ENCODE measurements at places on chromosomes 2 and 18.

DNA sequence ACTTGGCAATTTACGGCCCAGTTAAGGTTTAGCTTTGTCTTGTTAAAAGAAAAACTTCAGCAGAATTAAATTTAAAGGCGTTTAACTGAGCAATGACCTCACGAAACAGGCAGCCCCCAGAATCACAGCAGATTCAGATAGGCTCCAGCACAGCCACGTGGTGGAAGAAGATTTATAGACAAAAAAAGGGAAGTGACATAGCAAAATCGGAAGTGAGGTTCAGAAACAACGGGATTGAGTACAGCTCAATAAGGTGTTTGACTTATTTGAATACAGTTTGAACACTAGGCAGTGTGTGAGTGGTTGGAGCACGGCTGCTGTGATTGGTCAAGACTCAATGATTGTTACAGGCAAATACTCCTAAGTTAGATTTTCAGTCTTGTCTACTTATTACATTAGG, 79.8 kb downstream of the MOGAT1 start:
- DNase-seq = no peak
- no peak overlapping the region for H3K4me3 ChIP-seq
- no peaks in the 10 kb centered on the region for H3K27me3 ChIP-seq
- no peaks in the 10 kb centered on the region for H3K36me3 ChIP-seq
- no peaks in the 10 kb centered on the region for H3K4me1 ChIP-seq
- H3K27ac ChIP-seq = no peak overlapping the region

- no peak for DNase-seq
- no peak overlapping the region for H3K4me3 ChIP-seq
- no peaks in the 10 kb centered on the region for H3K36me3 ChIP-seq
- H3K27me3 ChIP-seq = no peaks in the 10 kb centered on the region
- no peak overlapping the region for H3K27ac ChIP-seq
Measured at GRCh38 chr2:174083843-174084458, 118.8 kb upstream of the SP3 start.

GRCh38 chr2:173205375-173205774, 129.7 kb downstream of the MAP3K20 start:
- peaks cover 3% of the 10 kb centered on the region for H3K4me1 ChIP-seq
- no peak overlapping the region for H3K4me3 ChIP-seq
- peaks cover 5% of the 10 kb centered on the region for H3K27me3 ChIP-seq
- no peak for DNase-seq

GRCh38 chr18:50880119-50880465, 1.2 kb downstream of the ME2 start:
- H3K4me3 ChIP-seq = peak overlapping the region; percentile 98
- H3K4me1 ChIP-seq = peaks cover 18% of the 10 kb centered on the region

DNA sequence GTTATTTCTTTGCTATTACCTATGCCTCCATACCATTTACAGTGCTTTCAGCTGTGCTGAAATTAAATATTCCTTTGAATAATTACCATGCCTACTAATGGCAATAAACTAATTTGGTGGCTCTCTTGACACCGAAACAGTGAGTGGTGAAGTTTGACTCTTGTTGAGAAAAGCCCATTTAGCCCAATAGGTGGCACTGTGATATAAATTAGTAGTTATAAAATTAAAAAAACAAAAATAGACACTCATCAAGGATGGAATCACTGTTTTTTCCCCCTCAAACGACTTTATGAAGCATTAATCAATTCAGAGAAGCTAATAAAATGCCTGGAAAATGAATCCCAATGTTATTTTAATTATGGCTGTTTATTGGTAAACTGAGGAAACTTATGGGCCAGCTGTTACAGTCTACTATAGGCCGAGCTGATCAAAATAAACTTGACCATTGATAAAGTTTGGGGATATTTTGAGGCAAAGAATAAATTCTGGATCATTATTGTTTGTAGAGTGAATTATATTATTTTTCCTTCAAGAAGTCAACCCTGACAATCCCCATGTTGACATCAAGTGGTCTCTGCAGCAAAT, 339.6 kb downstream of the TRIB2 start:
- peaks cover 28% of the 10 kb centered on the region for H3K27me3 ChIP-seq
- no peak overlapping the region for H3K27ac ChIP-seq
- no peaks in the 10 kb centered on the region for H3K36me3 ChIP-seq
- no peak overlapping the region for H3K4me3 ChIP-seq

GRCh38 chr2:219247678-219248642, 2.7 kb downstream of the STK16 start:
- peak overlapping the region; percentile 90 for H3K4me3 ChIP-seq
- peaks cover 6% of the 10 kb centered on the region for H3K36me3 ChIP-seq
- H3K27me3 ChIP-seq = no peaks in the 10 kb centered on the region
- peaks cover 69% of the 10 kb centered on the region for H3K4me1 ChIP-seq
- H3K27ac ChIP-seq = peak overlapping the region; percentile 98
- DNase-seq = peak; percentile 24

DNA sequence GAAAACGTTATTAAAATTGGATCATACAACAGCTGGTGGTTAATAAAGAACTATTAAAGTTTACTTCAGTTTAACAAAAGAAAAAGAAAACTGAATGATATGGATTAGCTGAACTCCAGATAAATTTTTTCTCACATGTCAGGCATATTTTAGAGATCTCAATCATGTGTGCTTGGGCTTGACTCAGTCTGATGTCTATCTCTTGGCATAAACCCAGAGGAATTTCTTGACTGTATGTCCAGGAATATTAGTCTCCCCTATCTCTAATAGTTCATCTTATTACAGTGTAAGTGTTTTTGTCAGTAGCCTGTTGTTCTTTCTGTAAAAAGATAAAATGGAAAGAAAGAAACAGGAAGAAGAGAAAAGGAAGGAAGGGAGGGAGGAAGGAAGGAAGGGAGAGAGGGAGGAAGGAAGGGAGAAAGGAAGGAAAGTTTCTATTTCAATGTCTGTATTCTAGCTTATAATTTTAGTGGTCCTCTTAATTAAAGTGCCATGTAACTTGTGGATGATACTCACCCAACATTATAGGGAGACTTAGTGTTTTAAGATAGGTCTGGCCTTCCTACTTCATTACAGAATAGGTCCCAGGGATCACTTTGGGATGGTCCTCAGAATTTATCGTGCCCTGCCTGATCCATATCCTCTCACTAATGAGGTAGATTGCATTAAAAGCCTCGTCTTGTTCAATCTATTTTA, 99.7 kb upstream of the UGP2 start:
- H3K27me3 ChIP-seq = peaks cover 5% of the 10 kb centered on the region
- no peak for DNase-seq
- H3K27ac ChIP-seq = no peak overlapping the region
- no peak overlapping the region for H3K4me3 ChIP-seq
- H3K4me1 ChIP-seq = peaks cover 3% of the 10 kb centered on the region

DNA sequence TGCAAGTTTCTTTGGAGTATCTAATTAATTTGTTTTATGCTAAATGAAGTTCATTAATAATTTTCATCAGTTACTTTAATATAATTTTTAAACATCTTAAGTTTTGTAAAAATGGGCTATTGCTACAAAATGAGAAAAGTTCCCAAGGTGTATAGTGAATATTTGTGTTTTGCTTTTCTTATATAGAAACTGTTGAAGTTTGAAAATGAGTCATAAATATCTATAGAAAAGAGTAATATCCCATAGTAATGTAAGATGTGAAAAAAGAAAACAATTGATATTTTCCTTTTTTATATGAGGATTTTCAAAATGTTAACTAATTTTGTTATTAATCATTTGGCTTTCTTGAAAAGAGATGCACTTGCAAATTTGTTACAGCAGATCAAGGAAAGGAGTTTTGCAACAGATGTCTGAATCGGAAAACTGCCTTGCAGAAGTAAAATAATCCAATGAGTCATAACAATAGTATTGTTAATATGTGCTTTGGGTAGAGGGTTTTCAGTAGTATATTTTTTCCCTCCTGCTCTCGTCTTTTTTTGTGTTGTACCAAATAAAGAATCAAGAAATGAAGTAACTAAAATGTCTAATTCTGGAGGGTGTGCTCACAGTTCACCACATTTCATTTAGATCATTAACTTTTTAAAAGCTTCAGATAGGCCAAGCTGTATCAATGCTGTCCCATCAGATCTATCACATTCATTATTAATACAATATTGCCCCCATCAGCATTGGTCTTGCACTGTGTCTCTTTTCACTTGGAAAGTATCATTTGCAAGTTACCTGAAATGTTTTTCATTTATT, 15.5 kb downstream of the DUSP19 start:
- no peaks in the 10 kb centered on the region for H3K36me3 ChIP-seq
- no peaks in the 10 kb centered on the region for H3K27me3 ChIP-seq
- no peaks in the 10 kb centered on the region for H3K4me1 ChIP-seq
- H3K4me3 ChIP-seq = no peak overlapping the region
- no peak for DNase-seq

- peaks cover 6% of the 10 kb centered on the region for H3K36me3 ChIP-seq
- peak overlapping the region; percentile 97 for H3K27ac ChIP-seq
- H3K4me1 ChIP-seq = peaks cover 33% of the 10 kb centered on the region
- H3K4me3 ChIP-seq = peak overlapping the region; percentile 99
- H3K27me3 ChIP-seq = no peaks in the 10 kb centered on the region
Measured at GRCh38 chr2:219228911-219229304, 528 bp downstream of the ATG9A start.

DNA sequence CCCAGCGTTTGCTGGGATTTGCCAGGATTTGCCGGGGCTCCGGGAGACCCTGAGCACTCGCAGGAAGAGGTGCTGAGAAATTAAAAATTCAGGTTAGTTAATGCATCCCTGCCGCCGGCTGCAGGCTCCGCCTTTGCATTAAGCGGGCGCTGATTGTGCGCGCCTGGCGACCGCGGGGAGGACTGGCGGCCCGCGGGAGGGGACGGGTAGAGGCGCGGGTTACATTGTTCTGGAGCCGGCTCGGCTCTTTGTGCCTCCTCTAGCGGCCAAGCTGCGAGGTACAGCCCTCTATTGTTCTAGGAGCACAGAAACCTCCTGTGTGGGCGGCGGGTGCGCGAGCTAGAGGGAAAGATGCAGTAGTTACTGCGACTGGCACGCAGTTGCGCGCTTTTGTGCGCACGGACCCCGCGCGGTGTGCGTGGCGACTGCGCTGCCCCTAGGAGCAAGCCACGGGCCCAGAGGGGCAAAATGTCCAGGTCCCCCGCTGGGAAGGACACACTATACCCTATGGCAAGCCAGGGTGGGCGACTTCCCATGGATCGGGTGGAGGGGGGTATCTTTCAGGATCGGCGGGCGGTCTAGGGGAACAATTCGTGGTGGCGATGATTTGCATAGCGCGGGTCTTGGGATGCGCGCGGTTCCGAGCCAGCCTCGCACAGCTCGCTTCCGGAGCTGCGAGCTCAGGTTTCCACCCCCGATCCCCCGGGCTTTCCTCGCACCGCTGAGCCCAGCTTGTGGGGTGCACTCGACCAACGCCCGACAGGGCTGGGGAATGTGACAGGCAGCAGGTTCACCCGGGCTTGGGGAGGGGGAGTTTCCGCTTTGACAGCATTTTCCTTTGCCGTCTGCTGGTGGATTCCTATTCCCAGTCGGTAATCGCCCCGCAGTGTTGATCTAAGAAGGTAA, 2.8 kb downstream of the ONECUT2 start:
- peak overlapping the region; percentile 83 for H3K4me3 ChIP-seq
- peaks cover 3% of the 10 kb centered on the region for H3K36me3 ChIP-seq
- H3K27ac ChIP-seq = no peak overlapping the region
- peaks cover 78% of the 10 kb centered on the region for H3K27me3 ChIP-seq
- peaks cover 11% of the 10 kb centered on the region for H3K4me1 ChIP-seq
- no peak for DNase-seq

DNA sequence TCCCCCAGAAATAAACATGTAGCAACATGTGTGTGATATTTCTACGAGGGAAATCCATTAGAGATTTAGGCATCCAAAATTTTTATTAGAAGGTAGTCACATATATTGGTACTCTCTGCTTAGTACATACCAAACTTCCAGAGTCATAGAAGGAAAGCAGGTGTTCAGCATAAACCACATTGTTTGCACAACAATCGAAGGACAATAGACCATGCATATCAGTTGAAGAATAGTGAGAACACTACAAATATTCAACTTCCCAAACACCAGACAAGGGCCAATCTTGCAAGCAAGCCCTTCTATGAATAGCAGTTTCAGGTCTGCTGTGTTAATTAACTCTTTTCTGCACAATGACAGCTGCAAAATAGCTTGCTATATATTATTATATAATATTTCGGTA, 702.2 kb downstream of the ERBB4 start:
- H3K4me1 ChIP-seq = no peaks in the 10 kb centered on the region
- H3K27me3 ChIP-seq = no peaks in the 10 kb centered on the region
- no peaks in the 10 kb centered on the region for H3K36me3 ChIP-seq
- no peak overlapping the region for H3K4me3 ChIP-seq

DNA sequence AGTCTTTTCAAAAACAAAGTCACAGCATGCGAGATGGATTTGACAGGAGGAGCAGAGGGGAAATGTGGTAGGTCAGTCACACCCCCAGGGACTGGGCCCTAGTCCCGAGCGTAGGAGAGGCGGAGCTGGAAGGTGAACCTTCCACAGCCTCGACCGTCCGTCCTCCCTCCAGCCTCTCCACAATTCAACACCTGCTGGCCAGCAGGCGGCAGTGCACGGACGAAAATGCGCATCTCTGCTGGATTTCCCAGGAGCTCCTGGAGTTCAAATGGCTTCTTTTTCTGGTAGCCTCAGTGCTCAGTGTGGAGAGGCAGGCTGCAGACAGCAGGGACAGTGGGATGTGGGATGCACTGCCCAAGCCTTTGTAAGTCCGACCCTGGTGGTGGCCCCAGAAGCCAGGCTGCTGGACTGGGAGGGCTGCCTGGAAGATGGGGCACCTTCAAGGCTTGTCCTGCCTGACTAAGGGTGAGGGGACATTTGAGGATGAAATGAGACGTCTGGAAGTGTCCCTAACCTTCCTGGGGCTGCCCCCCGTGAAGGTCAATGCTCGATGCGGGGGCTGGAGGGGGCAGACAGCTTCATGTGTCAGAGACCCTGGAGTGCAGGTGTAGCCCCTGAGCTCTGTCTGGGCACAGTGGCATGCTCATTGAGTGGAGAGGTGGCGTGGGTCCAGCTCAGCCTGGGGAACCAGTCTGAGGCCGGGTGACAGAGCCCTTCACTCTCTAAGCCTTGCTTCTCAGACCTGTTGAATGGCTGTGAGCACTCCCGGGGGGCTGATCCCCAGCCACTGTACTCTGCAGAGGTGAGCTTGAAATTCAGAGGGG, 189.5 kb downstream of the TFCP2L1 start:
- H3K27me3 ChIP-seq = peaks cover 28% of the 10 kb centered on the region
- no peaks in the 10 kb centered on the region for H3K4me1 ChIP-seq
- DNase-seq = no peak
- no peaks in the 10 kb centered on the region for H3K36me3 ChIP-seq
- no peak overlapping the region for H3K27ac ChIP-seq
- H3K4me3 ChIP-seq = no peak overlapping the region

DNA sequence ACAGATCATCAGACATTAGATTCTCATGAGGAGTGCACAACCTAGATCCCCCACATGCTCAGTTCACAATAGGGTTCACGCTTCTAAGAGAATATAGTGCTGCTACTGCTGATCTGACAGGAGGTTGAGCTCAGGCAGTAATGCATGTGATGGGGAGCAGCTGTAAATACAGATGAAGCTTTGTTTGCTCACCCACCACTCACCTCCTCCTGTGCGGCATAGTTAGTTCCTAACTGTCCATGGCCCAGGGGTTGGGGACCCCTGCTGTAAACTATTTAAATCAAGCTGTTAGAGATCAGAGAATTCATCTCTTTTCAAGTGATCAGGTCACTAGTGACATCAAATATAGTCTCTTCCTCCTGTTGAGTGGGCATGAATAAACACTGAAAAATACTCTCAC, 88.8 kb upstream of the ACVR2A start:
- no peak overlapping the region for H3K27ac ChIP-seq
- no peaks in the 10 kb centered on the region for H3K4me1 ChIP-seq
- DNase-seq = no peak
- no peak overlapping the region for H3K4me3 ChIP-seq
- H3K27me3 ChIP-seq = no peaks in the 10 kb centered on the region
- H3K36me3 ChIP-seq = peaks cover 2% of the 10 kb centered on the region
